Regular cardiac myocyte (primary cell): ENCODE measurements at places on chromosomes 2 and 18. TPM values are rescaled to one million over a fixed set of nuclear protein-coding genes. Genes with fewer than 3 reads are reported as not detected.

SULT1C4 gene
- 0.56 and 0.58 TPM in 2 replicates for total RNA-seq

PARD3B gene
- total RNA-seq, result 2.7 and 9.9 TPM in 2 replicates

IL1RL2 gene
- total RNA-seq, result 1.7 and 2.3 TPM in 2 replicates

ZBTB7C gene
- under 0.01 TPM in 1 of 2 replicates, not detected in the other for total RNA-seq

HOXD3 gene
- 0.28 TPM in 1 of 2 replicates, not detected in the other for total RNA-seq

KYNU gene
- 0.38 and 2.8 TPM in 2 replicates for total RNA-seq

ZNF521 gene
- 5.0 and 9.9 TPM in 2 replicates for total RNA-seq

ABCB11 gene
- not detected in 2 replicates for total RNA-seq

ABCG5 gene
- total RNA-seq, result not detected in 2 replicates

SPHKAP gene
- not detected in 2 replicates for total RNA-seq

KLHL30 gene
- 1.7 and 9.9 TPM in 2 replicates for total RNA-seq

COA5 gene
- total RNA-seq, result 18.2 and 25.1 TPM in 2 replicates

PTPRM gene
- 19.9 and 72.4 TPM in 2 replicates for total RNA-seq

CCDC68 gene
- 5.0 and 5.9 TPM in 2 replicates for total RNA-seq

SLC23A3 gene
- total RNA-seq, result 0.58 and 1.7 TPM in 2 replicates

UGT1A9 gene
- total RNA-seq, result under 0.01 TPM in 2 replicates

FSIP2 gene
- under 0.01 and 0.19 TPM in 2 replicates for total RNA-seq
